Effector memory CD4-positive, alpha-beta T cell (primary cell): ENCODE measurements at places on chromosomes 1 and 21.
A peak's percentile ranks its signal among the peaks of the same experiment; 100 is the strongest.

GRCh38 chr1:60133848-60134247 is 60.3 kb upstream of the C1orf87 start:
- DNase-seq, result no peak

DNA sequence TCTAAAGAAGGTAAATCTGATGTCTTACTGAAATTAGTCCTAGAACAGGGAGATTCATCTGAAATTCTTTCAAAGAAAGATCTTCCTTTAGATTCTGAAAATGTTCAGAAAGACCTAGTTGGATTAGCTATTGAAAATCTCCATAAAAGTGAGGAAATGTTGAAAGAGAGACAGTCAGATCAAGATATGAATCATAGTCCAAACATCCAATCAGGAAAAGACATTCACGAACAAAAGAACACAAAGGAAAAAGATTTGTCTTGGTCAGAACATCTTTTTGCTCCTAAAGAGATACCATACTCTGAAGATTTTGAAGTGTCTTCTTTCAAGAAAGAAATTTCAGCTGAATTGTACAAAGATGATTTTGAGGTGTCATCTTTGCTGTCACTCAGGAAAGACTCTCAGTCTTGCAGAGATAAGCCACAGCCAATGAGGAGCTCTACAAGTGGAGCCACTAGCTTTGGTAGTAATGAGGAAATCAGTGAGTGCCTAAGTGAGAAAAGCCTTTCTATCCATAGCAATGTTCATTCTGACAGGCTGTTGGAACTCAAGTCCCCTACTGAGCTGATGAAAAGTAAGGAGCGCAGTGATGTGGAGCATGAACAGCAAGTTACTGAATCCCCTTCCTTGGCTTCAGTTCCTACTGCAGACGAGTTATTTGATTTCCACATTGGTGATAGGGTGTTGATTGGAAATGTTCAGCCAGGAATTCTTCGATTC is 61.6 kb upstream of the QSOX1 start:
- DNase-seq, result no peak

- DNase-seq, result no peak
Observed at GRCh38 chr1:191240925-191241324, 763.3 kb upstream of the BRINP3 start.

GRCh38 chr1:31010086-31010989 is 55.2 kb downstream of the PUM1 start:
- no peak for DNase-seq

- DNase-seq, result no peak
Observed at GRCh38 chr1:246742396-246742795, 18.2 kb downstream of the SCCPDH start.

DNA sequence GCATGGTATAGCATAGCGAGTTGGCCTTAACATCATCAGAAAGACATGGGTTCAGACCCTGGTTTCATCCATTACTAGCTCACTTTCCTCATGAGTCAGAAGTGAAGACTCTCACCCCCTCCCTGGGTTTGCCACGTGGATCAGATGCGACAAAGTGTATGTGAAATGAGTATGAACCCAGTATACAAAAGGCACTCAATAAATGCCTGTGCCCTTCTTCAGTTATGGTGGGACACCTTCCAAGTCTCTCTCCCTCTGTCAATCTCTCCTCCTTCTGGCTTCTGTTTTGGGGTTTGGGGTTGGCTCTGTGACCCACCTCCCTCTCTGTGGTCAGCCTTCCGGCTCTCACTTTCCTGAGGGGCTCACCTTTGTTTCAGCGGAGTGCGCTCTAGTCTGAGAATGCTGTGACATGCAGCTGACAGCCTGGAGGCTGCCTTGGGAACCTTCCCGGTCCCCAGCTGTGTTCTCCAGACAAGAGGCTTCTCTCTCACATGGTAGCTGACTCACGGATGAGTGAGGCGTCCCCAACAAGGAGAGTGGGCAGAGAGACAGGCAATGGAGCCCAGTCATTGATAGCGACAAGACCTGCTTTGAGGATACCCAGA is 155.0 kb upstream of the EDN2 start:
- no peak for DNase-seq

GRCh38 chr21:17828223-17828622 is 9.1 kb upstream of the C21orf91 start:
- DNase-seq, result no peak

DNA sequence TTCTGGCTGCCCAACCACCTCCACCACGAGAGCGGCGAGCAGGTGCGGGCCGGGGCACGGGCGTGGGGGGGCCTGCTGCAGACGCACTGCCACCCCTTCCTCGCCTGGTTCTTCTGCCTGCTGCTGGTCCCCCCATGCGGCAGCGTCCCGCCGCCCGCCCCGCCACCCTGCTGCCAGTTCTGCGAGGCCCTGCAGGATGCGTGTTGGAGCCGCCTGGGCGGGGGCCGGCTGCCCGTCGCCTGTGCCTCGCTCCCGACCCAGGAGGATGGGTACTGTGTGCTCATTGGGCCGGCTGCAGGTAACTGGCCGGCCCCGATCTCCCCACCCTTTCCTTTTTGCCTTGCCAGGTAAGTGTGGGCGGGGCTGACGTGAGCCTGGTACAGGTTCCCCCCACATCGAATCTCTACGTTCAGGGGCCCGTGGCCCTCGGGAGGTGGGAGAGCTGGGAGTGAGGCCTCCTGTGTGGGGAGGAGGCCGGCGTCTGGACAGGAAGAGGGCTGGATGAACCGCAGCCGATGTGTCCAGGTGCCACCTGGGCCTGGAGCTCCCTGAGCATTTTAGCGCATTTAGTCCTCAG is 51.7 kb downstream of the COL18A1 start:
- DNase-seq, result no peak

DNA sequence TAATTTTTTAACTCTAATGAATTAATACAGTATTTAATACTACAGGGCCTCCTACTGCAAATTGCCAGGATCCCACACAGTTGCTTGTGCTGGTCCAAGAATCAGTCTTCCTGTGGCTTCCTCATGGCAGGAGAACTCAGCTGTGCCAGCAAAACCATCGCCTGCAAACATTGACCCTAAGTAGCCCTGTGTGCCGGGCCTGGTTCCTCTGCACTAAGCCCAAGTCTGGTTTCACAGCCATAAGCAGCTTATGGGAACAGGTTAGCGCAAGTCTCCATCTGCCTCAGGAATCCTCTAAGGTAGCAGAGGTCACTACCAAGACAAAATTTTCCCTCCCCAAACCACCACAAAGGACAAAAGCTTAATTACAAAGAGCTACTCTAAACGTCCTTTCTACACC is 216.6 kb downstream of the PLA2G4A start:
- no peak for DNase-seq

DNA sequence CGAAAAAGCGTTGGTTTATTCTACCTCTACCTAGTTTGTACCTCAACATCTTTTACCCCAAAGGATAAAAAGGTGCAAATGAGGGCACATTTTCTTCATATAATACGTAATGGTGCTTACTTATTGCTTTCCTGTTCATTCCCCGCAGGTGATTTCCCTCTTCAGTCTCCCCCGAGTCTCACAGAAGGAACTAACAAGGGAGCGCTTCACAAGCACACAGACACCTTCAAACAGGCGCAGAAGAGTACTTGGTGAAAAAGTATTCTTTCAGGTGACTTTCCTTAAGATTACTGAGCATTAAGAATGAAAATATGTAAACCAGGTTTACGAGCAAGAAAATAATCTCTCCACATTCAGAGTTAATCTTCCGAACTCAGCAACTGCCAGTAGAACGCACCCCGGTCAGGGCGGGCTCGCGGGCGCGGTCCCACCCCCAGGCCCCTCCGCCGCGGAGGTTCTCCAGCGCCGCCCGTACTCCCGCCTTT is 511 bp upstream of the RABGAP1L start:
- peak; percentile 30 for DNase-seq

GRCh38 chr1:204647114-204647804 is 38.3 kb downstream of the LRRN2 start:
- no peak for DNase-seq
